Activated CD4-positive, alpha-beta T cell treated with anti-CD3 and anti-CD28 coated beads, Interleukin-2, amount 50 U/mL, for 4 hours (primary cell): ENCODE measurements at places on chromosomes 2 and 18.
A peak's percentile ranks its signal among the peaks of the same experiment; 100 is the strongest.

GRCh38 chr2:42770288-42771131, 6.6 kb upstream of the OXER1 start:
- no peak for DNase-seq

GRCh38 chr18:23302511-23302850, 150.6 kb upstream of the RIOK3 start:
- no peak for DNase-seq

- DNase-seq = no peak
These were observed 46.7 kb downstream of the GLS start for GRCh38 chr2:190927301-190927700.

GRCh38 chr2:163733301-163733938, 2.4 kb downstream of the FIGN start:
- no peak for DNase-seq

DNA sequence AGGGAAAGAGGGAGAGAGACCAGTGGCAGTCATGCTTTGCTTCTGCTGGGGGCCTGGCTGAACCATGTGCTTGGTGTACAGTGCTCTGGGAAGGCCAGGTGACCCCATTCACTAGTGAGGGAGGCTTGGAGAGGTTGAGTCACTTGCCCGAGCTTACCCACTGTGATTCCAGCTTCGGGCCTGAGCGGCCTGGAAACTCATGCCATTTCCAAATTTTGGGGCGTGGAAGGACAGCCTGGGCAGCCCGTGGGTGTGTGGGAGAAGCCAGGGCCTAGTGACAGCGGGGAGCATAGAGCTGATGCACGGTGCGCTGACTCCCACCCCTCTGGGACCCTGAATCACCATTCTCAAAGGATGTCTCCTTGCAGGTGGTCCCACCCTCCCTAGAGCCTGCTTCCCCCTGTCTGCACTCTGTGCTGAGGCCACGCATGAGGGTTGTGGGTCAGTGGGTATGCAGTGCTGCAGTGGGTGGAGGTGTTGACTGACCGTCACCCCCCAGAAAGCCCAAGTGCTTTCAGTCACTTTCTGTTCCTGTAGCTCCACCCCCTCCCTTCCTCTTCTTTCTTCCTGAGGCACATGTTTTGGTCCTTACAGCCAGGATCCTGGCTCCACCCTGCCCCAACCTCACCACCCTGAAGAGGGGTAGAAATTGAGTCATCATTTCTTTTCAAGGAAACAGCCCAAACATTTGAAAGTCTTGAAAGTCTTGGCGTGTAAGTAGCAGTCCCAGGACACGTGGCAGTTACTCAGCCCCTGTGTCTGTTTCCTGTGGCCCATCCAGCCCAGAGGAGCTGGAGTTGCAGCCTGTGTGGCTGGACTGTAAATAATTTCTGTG, 69.3 kb upstream of the MCFD2 start:
- peak; percentile 29 for DNase-seq

- no peak for DNase-seq
These were observed 40.1 kb downstream of the MTCL1 start for GRCh38 chr18:8745355-8746014.

- no peak for DNase-seq
These were observed 11.1 kb upstream of the PROC start for GRCh38 chr2:127407091-127407490.

GRCh38 chr18:32712860-32713259, 60.0 kb downstream of the KLHL14 start:
- no peak for DNase-seq

- peak; percentile 74 for DNase-seq
These were observed at the start of the genes DOK1 and LOXL3 for GRCh38 chr2:74553892-74554819. TSS of gene DOK1 (plus strand) at chr2:74554720. CDS start at chr2:74554755, 35 bp downstream. TSS of gene LOXL3 (minus strand) at chr2:74553942. CDS start at chr2:74552634, 1,308 bp downstream.

- DNase-seq = no peak
These were observed 247.8 kb downstream of the BCL2 start for GRCh38 chr18:63071701-63072141.

DNA sequence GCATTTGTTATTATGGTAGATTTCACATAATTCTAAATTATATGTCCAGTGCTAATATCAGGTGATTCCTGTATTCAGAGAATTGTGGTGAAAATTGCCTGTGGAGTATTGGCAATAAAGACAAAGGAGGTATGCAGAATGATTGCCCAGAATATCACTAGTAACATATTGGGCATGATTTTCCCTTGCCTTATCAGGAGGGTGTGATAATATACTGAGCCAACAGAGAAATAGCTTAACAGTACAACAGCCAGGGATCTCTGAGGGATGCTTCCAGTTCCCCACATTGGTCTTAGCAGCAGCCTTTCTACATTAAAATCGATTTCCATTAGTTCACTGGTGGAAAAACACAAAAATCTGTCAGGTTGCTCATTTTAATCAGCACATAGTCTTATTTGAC, 122.9 kb upstream of the COL3A1 start:
- DNase-seq = no peak

DNA sequence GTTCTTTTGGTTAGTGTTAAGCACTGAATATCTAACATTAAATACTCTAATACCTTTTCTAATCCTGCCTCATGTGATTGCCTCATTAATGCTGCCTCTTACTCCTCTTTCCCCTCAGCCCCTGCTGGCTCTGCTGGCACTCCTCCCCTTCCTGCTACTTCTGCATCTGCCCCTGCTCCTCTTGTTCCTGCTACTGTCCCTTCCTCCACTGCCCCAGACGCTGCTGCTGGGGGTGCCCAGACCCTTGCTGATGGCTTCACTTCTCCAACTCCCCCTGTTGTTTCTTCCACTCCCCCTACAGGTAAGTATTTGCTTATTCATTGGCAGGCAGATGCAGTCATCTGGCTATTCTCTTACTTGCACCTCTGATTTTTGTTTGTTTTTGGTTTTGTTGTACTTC, 68.5 kb downstream of the ABI2 start:
- DNase-seq = no peak

GRCh38 chr2:204678031-204678430, 132.8 kb downstream of the PARD3B start:
- no peak for DNase-seq

- DNase-seq = no peak
These were observed 65.3 kb downstream of the BIRC6 start for GRCh38 chr2:32422133-32422532.

DNA sequence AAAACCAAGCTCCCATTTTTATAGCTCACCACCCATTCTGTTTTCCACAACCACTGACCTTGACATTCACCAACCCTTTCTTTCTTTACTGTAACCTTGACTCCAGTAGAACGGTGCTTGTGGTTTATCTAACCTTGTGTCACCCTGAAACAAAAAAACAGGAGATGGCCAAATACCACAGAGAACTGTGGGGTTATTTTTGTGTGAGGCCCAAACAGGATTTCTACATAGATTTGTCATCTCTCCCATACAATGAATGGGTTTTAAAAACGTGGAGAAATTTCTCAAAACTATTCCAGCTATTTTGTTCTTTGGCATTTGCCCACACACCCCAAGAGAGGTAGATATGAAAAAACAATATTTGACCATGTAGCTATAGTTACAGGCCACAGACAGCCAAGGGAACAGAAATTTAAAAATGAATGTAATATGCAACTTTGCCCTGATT, 231.3 kb upstream of the TANK start:
- no peak for DNase-seq

DNA sequence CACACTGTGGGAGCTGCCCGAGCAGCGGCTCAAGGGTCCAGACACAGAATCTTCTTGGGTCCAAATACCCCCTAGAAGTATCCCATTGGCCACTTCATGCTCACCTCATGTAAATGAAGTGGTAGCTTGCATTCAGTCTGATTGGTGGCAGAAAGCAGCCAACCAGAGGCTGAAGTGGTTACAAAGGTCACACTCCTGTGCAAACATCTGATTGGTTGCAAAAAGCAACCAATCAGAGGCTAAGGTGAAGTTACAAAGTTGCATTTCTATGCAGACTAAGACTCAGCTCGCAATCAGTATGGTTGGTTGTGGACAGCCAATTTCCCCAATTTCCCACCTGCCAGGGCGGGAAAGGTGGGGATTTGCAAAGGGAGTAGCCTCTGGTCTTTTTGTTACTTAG, 94.3 kb downstream of the DGKD start:
- no peak for DNase-seq

GRCh38 chr2:53018825-53019425, 748.7 kb upstream of the CHAC2 start:
- no peak for DNase-seq

- DNase-seq = no peak
These were observed 40.0 kb downstream of the LBH start for GRCh38 chr2:30271301-30271700.

- DNase-seq = no peak
These were observed 127.3 kb downstream of the DNER start for GRCh38 chr2:229586746-229587705.

- DNase-seq = no peak
These were observed 29.2 kb upstream of the STK17B start for GRCh38 chr2:196200557-196200956.

GRCh38 chr2:127661949-127662510, 13.3 kb downstream of the LIMS2 start:
- DNase-seq = no peak

GRCh38 chr18:47718646-47719045, 211.8 kb downstream of the SMAD2 start:
- DNase-seq = no peak

- no peak for DNase-seq
These were observed 404.7 kb downstream of the BCL11A start for GRCh38 chr2:60148716-60149115.

DNA sequence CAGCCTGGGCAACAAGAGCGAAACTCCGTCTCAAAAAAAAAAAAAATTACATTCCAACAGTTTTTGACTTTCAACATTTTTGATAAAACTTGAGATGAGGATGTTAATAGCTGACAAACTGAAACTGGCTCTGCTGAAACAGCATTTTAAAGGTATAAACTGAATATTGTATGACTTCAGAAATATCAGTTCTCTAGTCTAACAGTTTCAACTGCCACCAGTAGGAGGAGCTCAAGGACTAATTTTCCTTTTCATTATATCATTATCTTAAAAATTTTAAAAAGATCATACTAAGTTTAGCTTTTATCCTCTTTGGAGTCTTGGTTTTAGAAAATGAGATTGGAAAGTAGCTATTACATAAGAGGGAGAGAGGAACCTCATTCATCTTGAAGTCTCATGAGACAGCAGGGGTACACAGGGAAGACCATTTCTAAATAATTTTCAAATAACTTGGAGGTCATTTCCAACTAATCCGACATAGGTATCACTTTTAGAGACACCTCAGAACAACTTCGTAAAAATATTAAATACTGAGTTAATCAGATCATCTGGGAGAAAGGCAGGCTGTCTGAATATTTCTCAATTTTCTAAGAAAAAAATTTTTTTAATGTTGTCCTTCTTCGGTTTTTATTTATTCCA, 37.6 kb upstream of the MCM6 start:
- peak; percentile 8 for DNase-seq

DNA sequence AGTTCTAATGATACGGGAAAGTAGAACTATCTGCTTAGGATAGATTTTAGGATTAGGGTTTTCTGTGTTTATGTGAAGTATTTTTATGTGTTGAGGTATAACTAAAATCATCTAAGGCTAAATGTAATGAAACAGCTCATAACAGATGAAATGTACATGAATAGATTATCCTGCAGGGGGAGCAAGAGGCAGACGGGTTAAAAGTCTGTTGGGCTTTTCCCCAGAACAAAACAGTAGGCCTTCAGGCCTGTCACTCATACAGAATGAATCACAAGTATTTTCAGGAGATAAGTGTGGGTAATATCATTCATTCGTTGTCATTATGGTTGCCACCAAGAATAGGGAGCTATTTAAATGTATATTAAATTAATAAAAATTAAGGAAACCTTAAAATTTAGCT, 107.9 kb upstream of the IL1R2 start:
- peak; percentile 21 for DNase-seq

DNA sequence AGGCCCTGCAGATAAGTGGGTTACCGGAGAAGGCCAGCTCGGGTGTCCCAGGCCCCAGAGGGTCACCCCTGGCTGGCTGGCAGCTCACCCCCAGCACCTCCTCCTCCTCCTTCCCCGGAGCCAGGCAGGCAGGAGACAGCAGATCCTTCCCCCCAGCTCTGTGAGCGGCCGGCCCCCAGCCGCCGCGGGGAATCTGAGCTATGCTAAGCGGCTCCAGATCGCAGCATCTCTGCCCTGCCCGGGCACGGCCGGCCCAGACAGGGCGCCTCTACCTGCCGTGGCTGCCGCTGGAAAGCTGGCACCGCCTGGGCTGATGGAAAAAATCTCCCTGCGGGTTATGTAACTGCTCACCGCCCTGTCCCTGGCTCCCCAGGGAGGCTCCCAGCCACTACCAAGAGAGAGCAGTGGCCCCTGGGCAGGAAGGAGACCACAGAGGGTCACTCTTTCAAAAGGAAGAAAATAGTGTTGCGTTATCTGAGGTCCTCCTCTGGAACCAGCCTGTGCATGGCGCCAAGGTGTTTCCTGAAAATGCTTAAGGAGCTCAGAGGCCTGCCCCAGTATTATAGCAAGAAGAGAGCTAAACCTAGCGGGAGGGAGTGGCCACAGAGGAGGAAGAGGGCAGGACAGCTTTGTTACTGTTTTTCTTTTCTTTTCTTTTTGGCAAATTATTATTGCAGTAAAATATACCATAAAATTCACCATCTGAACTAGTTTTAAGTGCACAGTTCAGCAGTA, 179.0 kb downstream of the SMAD7 start:
- no peak for DNase-seq

DNA sequence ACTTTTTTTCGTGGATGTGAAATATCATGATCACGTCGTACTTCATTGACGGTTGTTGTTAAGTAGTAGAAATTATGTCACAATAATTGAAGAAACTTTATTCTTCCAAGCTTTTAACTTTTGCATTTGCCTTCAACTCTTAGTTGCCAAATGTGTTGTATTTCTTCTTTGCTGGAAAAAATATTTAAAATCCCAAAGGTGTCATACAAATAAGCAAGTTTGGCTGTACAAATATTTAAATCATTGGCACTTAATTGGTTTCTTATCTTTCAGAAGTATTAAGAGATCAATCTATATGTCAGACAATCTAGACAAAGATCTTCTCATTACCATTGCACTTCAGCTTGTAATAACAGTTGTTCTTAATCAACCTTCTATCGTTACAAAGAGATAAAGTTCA, 204.0 kb upstream of the HDAC4 start:
- no peak for DNase-seq

DNA sequence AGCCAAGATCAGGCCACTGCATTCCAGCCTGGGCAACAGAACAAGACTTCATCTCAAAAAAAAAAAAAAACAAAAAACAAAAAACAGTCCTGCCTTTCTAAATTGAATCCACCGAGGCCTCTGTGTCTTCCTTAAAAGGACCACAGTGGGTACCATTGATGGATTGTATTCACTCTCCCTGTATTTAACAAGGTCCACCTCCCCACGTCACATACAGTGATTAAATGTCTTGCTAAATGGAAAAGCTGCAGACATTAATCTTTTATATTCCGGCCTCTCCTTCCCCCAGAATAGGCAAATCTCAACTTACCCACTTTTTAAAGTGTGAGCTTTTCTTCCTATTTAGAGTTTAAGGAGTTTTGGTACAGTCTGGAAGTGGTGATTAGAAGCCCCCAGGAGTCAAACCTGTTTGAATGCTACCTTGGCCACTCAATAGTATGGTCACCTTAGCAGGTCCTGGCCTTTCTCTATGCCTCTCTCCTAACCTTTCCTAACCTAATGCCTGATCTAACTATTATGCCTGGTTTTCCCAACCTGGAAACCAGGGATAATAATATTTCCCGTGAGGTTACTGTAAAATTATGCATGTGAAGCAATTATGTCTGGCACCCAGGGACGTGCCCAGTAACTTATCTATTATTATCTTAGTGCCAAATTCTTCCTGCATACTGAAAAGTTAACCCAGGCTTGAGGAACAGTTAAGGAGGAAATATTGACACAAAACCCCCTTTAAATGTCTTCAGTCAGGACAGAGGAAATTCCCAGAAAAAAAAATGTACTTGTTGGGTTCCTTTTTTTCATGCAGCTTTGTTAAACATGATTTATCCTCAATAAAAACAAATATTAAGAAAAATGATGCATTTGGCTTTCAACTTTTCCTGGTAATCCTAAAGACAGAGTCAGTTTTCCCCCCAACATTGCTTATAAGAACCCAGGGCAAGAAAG, 3.1 kb downstream of the NFE2L2 start:
- no peak for DNase-seq
